Renal cortex interstitium (tissue), 15 donors: ENCODE measurements at places on chromosomes 5 and 9.

- DNase-seq = no peak
Measured at GRCh38 chr5:164289526-164289925, 784.1 kb downstream of the MAT2B start.

- DNase-seq = no peak
Measured at GRCh38 chr5:140000332-140000731, 42.8 kb downstream of the NRG2 start.

DNA sequence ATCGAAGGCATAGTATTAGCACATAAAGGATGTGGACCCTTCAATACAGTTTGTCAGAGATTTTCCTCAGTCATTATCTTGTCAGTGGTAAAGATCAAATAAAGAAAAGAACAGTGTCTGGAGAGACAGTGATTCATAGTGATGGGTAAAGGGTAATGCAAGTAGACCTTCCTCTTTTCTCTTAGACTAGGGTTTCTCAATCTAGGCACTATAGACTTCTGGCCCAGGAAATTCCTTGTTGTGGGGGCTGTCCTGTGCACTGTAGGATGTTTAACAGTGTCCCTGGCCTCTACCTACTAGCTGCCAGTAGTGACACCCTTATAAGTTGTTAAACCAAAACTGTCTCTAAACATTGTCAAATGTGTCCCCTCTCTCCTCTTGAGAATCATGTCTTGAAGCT is 6.9 kb downstream of the CAMK4 start:
- DNase-seq = no peak

DNA sequence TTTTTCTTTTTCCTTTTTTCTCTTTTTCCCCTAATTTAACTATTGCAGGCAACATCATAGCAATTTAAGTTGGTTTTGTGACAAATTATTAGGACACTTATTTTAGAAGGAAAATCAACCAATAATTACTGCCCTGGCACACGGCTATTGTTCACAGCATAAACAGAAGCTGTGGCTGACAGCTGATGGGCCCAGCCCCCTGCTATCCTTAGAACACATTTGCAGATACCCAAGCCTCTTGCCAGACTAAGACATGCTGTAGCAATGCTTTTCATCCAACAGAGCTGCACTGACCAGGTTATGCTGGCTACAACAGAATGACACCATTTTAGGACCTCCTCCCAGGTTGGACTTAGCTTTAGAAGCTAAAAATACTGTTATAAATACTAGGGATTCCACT is 852.7 kb upstream of the DMAC1 start:
- DNase-seq = no peak

DNA sequence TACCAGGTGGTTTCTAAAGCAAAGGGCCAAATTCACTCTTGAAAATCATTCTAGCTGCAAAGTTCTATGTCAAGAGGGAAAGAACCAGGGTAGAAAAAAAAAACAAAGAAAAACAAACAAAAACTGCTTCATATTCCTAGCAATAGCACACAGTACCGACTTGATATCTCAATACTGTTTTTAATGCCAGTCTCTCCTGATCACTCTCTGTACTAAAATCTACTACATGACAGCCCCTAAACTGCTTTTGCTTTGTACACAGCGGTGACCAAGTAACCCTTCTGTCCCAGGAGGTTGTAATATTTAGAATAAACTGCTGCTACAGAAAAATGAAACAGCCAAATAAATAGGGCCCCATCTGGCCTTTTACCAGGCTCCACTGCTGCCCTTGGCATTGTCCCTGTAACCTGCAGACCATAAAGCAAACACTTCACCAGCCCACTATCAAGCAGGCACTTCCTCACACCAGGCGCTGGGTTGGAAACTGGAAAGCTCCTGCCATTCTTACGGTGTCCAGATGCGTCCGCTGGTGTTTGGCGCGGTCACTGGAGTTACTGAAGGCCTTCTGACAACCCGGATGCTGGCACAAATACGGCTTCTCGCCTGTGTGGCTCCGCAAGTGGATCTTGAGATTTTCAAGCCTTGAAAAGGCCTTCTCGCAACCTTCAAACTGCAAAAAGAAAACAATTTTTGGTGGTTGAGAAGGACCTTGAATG is 363.2 kb downstream of the GLIS3 start:
- no peak for DNase-seq

DNA sequence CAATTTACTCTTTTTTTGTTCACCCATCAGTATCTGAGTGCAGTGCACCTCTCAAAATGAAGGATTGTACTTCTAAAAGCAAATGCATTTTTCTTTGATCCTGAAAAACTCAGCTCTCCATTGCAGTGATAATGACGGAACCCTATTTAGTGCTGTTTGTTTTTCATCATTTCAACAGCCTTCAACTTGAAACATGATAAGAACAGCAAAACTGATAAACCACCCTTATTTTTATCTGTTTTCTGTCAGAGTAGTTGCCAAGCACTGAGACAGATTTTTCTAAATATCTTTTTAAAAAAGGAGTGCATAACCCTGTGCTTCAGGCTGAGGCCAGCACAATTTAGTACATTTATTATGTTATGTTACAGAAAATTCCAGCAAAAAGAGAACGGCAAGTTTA is 549.8 kb upstream of the DMAC1 start:
- no peak for DNase-seq

- no peak for DNase-seq
Measured at GRCh38 chr5:30752015-30752414, 441.5 kb upstream of the CDH6 start.
